Right forelimb (tissue), 1 donor: ENCODE measurements at places on chromosomes 1 and 21.

- no peak for DNase-seq
Measured at GRCh38 chr1:50415235-50416149, 7.8 kb downstream of the DMRTA2 start.

DNA sequence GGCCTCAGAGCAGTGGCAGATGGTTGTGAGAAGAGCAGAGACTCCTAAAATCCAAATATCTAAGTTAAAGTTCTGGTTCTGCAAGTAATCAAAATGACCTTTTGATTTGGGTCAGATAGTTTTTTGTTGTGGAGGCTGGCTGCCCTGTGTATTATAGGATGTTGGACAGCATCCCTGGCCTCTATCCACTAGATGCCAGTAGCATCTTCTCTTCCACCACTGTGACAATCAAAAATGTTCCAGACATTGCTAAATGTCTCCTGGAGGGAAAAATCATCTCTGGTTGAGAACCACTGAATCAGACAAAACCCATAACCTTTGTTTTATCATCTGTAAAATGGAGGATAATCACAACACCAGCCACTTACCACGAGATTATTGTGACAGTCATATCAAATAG lies 5.9 kb upstream of the DPT start:
- DNase-seq, result no peak

- DNase-seq, result no peak
Measured at GRCh38 chr1:248871837-248872401, 13.0 kb upstream of the ZNF692 start.

- DNase-seq, result no peak
Measured at GRCh38 chr21:38613686-38614085, 115.4 kb upstream of the ERG start.

DNA sequence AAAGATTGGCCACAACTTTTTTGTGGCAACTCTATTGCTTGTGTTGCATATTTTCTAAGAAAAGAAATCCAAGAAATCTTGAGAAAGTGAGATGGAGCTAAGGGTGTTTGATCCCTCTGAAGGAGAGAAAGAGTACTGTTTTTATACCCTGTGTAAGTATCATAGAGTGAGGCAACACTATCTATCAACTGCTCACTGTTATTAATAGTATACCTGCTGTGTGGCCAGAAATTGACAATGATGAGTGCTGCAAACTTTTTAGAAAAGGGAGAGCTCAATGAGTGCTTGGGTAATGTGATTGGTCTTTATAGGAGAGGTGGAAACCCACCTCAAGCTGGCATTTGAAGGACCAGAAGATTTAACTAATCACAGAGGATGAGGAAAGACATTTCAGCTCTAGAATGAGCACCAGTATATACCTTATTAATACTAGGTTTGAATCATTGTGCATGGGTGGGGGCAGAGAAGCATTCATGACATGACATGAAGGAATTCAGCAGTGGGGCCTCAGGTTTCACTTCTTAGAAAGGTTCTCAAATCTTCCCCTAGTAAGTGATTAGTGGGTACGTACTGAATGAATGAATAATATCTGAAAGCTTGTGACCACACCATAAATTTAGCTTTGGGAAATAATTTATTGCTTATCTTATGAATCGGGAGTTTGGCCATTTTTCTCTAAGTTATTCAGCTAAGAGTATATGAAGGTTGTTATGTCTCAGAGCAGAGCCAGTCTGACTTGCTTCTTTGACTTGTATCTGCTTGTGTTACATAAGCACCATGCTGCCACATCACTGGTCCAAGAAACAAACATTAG lies 169.2 kb upstream of the SGIP1 start:
- DNase-seq, result no peak

- DNase-seq, result no peak
Measured at GRCh38 chr1:182587666-182588499, 1.2 kb downstream of the RNASEL start.

DNA sequence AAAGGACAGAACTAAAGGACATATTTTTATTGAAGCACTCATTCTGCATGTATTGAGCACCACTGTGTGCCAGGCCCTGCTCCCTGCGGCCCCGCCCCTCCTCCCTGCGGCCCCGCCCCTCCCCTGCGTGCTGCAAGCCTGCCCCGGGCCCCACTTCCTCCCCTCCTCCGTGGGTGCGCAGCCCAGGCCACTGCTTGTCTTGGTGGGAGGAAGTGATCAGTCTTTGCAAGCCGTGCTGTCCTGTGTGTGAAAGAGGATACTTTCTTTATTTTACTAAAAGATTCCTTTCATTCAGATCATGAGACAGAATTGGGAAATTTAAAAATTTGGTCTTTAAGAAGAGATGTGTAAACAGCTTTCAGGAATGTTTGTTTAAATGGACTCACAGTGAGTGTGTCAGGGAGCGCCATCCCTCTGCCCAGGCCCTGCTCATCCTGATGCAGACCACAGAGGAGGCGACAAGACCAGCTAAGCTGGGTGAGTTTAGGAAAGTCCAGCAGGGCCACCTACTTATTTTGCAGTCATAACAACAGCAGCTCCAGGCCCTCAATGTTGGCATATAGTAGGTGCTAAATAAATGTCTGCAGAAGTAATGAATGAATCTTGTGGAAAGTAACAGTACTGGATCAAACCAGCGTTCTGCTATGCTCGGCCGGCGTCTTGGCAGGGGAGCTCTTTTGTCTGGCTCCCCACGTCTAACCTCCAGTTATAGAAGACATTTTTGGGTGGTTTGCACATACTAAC lies 88.3 kb upstream of the SELENON start:
- DNase-seq, result no peak

- peak; percentile 27 for DNase-seq
Measured at GRCh38 chr1:230800891-230801840, 54.0 kb downstream of the CAPN9 start.

- DNase-seq, result no peak
Measured at GRCh38 chr1:225485991-225486530, 58.2 kb upstream of the LBR start.

DNA sequence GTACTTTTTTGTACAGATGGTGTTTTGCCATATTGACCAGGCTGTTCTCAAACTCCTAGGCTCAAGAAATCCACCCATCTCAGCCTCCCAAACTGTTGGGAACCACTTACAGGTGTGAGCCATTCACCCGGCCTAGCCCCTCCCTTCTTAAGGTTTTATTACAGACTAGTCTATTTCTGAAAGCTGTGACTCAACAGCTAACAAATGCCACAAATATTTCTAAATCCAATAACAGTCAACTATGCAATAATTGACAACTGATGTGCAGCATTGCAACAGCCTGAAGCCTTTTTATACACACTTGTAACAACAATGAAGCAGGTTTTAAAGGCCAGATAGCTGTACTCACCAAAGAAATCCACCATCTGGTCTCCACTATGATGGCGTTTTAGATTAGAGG lies 51.4 kb downstream of the GRIK1 start:
- no peak for DNase-seq

GRCh38 chr1:74726063-74726462 lies 6.8 kb downstream of the CRYZ start:
- no peak for DNase-seq

- no peak for DNase-seq
Measured at GRCh38 chr21:41186755-41187536, 19.0 kb downstream of the BACE2 start.

DNA sequence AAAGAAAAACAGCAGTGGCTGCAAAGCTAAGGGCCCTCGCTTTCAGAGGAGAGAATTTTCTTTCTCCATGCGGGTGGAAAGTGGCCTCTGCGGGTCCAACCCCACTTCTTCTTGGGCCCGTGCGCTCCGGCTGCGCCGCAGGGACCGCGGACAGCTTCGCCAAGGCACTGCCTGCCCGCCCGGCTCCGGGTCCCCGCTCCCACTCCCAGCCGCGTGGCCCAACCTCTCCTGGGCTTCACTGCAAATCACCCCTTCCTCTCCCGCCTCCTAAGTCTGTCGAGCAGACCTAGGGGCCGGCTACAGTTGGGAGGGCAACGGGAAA lies 1.0 kb upstream of the RUNX3 start:
- no peak for DNase-seq

- DNase-seq, result peak; percentile 91
Measured at GRCh38 chr1:33295450-33296081, 25.3 kb downstream of the A3GALT2 start.

GRCh38 chr1:205032508-205032907 lies 10.5 kb upstream of the CNTN2 start:
- no peak for DNase-seq

GRCh38 chr1:51643362-51643761 lies 26.5 kb downstream of the OSBPL9 start:
- DNase-seq, result no peak

GRCh38 chr1:62045574-62045973 lies 149.1 kb upstream of the L1TD1 start:
- no peak for DNase-seq

DNA sequence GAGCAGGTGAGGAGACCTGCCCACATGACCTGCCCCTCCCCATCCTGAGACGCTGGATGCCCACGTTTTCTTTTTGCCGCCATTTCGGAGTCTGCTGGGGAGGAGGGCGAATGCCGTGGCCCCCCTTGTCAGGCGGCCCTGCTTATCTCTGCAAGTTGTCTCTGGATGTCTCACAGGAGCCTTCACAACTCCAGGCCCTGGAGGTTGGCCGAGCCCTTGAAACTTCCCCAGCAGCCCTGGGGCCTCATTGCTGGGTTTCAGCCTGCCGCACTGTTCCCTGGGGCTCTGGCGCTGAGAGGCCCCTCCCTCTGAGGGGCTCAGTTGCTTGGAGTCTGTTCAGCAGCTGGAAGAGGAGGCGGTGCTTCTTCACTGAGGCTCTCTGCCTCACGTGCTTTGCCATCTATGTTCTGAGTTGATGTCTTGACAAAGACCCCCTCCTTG lies 29.8 kb upstream of the ZBTB21 start:
- DNase-seq, result no peak

- peak; percentile 30 for DNase-seq
Measured at GRCh38 chr1:109807822-109808680, 44.3 kb upstream of the EPS8L3 start.

DNA sequence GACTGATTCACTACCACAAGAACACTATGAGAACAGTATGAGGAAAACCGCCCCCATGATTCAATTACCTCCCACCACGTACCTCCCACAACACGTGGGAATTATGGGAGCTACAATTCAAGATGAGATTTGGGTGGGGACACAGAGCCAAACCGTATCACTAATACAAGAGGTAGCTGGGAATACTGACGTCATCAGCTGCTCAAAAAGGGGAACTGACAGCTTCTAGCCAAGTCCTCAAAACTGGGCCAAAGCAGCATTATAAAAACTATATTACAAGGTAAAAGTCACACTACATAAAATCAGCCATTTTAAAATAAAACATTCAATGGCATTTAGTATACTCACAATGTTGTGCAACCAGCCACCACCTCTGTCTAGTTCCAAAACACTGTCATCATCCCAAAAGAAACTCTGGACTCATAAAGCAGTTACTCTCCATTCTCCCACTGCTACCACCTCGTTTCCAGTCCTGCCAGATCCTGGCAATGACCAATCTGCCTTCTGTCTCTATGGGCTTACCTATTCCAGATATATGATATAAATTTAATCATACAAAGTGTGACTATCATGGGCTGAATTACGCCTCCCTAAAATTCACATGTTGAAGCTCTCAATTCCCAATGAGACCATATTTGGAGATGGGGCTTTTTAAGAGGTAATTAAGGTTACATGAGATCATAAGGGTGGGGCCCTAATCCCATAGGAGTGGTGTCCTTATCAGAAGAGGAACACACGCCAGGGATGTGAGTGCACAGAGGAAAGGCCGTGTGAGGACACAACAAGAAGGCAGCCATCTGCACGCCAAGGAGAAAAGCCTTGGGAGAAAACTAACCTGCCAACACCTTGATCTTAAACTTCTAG lies 192.1 kb downstream of the SETD4 start:
- no peak for DNase-seq

DNA sequence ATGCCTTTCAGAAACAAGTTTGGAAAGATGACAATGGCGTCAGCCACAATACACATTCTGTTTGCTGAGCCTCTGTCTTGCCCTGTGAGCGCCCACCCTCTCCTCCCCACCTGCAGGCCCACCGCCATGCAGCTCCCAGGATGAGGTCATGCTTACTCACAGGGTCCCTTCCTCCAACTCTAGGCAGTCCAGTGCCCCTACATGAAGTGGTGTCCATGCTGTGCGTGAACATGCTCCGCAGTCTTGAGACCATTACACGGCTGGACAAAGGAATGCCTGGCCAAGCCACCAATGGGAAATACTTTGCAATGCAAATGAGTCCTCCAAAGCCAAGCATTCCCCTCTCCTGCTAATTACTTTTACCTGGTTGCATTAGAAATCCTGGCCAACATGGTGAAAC lies 92.2 kb downstream of the CD58 start:
- DNase-seq, result no peak

GRCh38 chr1:46098027-46098712 lies 34.3 kb downstream of the PIK3R3 start:
- DNase-seq, result no peak

GRCh38 chr1:238334170-238334569 lies 443.4 kb upstream of the ZP4 start:
- DNase-seq, result no peak

DNA sequence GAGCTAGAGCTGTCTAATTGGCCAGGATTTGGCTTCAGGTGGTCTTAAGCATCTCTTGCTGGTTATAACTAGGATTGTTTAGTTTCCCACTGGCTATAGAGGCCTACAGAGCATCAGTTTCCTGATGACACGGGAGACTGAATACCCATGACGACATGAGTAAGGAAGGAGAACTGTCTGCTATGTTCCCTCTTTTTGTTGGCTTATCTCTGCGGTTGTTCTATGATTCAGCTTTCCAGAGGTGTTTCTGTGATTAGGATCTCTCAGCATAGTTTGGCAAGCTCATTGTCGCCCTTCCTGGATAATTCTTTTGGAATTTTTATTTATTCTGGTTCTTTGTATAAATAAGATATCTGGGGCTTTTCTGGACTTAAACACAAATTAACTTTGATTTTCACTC lies 163.4 kb downstream of the OLFM3 start:
- DNase-seq, result no peak

GRCh38 chr1:210769473-210769872 lies 364.5 kb downstream of the KCNH1 start:
- DNase-seq, result no peak

GRCh38 chr1:42158189-42158588 lies 5.0 kb downstream of the GUCA2B start:
- no peak for DNase-seq
